ENCODE measurements at places on chromosomes 12 and 14.

DNA sequence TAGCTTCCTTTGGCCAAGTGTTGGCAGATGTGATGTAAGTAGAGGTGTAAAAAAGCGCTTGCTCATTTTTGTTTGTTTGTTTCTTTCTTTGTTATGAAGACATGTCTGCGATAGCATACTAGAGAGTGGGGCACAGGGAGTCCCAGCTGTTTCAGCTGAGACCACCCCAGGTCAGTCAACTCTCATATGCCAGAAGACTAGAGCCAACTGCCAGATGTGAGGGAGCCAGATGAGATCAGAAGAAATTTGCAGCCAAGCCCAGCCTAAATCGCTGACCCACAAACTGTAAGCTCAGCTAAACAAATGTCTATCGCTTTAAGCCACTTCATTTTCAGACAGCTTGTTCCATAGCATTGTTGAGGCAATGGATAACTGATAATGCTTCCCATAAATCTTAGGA lies 397.1 kb downstream of the APAF1 start:
- DNase-seq = no peak

DNA sequence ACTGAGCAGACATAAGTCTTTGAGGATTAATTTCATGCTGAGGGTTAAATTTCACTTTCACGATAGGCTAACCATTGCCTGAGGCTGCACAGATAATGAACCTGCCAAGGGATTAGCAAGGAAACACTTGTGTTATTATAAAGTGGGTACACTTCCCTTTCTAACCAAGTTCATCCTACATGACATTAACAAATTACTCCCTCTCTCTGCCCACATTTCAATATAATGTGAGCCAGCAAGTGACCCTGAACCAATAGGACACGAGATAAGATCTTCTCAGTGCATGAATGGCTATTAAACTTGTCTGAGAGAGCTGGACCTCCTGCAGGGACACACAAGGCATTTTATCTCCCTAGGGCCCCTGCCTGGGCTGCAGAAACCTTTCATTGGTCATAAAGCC lies 173.5 kb downstream of the PAX9 start:
- no peak for DNase-seq

- DNase-seq = no peak
These were observed 19.2 kb upstream of the EMP1 start for GRCh38 chr12:13177373-13177772.

DNA sequence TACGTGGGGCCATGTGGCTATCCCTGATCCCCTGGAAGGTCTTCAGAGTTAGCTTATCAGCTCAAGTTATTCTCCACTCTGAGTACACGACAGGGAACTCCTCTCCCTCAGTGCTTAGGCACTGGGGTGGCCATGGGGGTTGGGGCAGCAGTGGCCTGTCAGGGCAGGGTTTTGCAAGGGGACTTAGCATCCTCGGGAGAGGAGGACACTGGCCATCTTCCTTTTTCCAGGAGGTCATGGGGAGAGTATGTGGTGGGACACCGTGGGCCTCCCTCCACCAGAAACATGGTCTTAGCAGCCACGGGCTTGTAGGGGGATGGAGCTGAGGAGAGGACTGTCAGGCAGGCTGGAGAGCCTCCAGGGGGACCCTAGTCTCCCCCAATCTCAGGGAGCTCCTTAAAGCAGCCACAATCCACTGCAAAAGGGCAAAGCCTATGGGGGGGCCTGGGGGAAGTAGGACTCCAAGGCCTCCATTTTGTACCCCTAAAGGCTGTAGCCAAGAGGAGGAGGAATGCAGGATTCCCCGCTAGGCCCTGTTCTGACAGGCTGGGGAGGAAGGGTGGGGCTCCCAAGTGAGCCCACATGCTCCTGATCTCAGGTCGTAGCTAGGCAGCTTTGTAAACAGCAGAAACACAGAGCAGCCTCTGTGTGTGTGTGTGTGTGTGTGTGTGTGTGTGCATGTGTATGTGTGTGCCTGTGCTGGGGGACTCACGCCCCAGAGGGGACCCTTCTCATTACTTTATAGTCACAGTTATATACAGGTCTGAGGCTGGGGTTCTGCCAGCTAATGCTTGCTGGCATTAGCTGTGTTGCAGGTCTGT lies 36.6 kb downstream of the KRT80 start:
- no peak for DNase-seq

- no peak for DNase-seq
These were observed 558 bp downstream of the TEX22 start for GRCh38 chr14:105398726-105399465.

DNA sequence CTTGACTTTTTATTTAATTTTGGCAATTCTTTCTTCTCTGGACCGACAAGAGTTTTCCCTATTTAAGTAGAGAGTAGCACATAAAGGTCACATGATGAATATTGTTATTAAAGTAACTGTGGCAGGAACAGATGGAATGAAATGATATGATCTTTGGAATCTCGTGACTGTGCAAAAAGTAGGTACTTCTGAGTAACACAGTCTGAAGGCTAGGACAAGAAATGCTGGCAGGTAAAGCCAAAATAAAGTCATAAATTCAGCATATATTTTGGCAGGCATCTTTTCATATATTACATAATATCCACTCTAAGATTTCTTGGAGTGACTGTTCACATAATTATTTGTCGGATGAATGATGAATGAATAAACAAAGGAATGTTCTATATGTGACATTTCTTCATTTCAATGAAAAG lies 121.4 kb downstream of the EFCAB11 start:
- no peak for DNase-seq

DNA sequence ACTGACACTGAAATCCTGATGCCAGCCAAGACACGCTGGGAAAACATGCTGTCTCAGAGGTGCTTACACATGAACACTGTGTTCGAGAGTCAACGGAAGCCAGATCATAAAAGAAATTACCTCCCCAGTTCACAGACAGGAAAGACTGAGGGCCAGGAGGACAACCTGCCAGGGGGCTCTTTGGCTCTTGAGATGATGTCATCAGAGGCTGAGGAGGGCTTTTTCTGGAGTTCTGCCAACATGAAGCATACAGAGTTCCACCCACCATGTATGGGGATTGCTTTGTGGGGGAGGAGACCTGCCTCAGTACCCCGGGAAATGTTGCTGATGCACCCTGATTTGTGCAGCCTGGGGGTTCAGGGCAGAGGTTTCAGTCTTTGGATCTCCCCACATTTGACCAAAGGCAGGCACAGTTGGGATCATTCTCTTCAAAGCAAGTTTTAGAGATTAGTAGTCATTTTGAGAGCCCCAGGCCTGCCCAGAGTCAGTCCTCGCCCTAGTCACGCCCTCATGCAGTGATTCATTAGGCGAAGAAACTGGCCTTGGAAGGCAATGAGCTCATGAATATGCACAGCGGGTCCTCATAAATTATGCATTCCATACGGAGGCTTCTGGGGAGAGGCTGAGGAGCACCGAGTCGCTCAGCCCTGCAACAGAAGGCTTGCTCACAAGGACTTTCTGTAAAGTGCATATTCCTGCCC lies 34.9 kb upstream of the EML1 start:
- DNase-seq = no peak

- no peak for DNase-seq
These were observed 48.2 kb downstream of the FOXN3 start for GRCh38 chr14:89368490-89369477.

DNA sequence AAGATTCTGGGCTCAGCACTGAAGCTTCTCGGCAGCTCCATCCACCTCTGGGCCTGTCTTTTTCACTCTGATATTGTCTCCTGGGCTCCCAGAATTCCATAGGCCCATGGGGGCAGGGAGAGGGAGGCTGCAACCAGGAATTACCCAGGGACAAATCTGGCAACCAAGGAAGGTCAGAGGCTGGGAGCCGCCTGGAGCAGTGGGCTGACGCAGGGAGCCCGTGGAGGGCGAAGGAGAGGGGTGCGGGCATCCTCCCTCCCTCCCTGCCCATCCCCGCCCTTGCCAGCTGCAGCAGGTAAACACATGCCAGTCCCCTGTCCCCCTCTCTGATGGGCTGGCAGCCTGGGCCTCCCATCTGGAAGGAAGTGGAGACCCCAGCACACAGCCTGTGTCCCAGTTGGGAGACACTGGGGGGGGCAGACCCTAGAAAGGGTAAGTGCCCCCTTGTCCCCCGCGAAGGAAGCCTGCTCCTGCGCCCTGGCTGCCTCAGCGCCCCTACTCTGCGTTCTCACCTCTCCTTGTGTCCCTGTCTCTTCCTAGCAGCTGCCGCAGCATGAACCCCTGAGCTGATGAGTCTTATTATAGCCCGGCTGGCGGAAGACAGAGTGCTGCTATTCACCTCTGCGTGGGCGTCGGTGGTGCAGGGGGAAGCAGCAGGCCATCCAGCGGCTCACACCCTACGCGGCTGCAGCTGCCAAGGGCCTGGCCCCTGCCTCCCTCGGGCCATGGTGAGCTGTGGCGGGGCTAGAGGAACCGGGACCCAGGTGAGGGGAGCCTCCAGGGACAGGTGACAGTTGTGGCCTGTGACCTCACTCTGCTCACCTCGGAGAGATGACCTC lies 6.7 kb downstream of the LRTM2 start:
- no peak for DNase-seq

DNA sequence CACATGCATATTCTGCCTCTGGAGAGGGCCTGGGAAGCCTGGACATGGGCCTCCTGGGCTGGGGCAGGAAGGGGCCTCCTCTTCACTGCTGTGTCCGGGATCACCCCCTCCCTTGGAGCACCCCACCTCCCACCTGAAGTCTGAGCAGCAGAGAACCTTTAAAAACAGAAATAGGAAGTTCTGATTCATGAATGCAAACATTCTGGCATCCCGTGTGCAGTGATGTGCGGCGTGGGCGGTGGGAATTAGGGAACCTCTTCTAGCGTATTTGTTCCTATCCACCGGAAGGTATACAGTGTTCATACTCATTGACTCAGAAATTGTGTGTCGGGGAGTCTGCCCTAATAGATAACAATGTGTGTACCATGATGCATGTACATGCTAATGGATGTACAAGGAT lies 46.2 kb downstream of the C14orf132 start:
- DNase-seq = no peak

GRCh38 chr14:38046160-38046559 lies 161.5 kb upstream of the SSTR1 start:
- no peak for DNase-seq
